EH (cell line): ENCODE measurements at places on chromosomes 1 and 21.

DNA sequence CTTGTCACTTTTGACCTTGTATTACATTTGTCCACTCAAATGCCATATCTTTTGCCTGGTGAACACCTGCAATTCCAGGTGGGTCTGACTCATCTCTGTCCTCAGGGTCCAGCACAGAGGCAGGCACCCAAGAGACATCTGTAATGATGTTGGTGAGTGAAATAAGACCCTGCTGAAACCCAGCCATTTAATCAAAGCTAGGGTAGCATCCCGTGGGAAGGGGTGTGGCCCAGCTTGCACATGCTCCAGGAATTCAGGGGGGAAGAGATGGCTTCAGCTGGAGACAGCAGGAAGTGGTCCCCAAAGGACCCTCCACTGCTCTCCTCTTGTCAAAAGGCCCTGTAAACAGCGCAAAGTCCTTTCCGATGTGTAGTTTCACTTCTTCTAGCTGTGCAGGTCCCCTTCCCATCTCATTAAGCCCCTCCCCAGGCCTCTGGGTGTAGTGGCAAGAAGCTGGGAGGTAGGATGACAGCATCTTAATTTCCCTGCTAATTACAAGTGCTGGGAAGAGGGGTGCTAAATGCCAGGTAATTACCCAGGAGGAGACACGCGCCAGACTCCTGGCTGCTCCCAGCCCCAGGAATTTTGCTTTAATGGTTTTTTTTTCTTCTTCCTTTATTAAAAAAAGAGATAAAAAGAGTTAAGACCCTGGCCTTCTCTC is 54.4 kb upstream of the TRABD2B start:
- no peak for DNase-seq

DNA sequence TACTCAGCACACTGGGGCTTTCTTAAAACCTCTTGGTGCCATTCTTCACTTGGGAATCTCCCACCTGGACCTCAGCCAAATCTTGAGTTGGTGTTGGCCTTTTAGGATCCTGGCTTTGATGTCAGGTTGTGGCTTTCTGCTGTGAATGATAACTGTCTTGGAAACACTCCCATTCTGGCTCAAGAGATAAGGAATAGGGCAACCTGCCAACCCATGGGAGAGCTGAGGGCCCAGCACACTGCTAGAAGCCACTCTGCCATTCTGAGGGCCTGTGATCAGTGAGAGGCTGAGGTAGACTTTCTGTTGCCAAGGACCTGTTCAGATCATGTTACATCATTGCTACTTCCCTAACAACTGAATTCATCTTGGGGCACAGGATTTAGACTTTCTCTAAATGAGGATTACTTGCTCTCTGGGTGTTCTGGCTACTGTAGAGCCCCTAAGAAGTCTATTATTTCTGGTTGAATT is 45.8 kb downstream of the TTC39A start:
- DNase-seq: no peak

- peak; percentile 53 for DNase-seq
Measured at GRCh38 chr1:246454655-246455054, 52.4 kb downstream of the SMYD3 start.

DNA sequence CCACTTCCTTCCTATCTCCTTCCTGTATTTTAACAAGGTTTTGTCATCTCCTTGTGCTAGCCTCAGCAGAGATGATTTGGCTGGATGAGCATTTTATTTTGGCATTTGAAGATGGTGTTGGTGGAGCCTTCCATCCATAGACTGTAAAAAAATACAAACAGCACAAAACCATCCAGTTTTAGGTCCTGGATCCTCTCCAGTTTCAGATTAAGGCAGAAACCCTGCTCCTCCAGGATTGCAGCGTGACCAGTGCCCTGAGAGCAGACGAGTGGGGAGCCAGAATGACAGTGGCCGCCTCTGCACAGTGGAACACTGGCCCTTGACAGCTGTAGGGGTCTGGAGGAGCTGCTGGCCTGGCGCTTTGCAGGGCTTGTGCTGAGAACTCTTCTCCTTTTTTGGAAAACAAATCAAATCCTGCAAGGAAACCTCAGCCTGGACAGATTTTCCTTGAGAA is 72.2 kb upstream of the GADD45A start:
- peak; percentile 29 for DNase-seq

DNA sequence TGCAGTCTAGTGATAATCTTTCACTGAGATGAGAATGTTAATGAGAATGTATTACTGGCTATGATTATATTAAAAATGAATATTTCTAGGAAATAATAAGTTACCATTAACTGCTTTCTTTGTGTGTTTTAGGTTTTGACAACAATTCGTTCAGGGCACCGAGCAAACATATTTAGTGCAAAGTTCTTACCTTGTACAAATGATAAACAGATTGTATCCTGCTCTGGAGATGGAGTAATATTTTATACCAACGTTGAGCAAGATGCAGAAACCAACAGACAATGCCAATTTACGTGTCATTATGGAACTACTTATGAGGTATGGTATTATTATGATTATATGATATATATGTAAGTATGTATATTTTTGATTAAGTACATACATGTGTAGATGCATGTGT is 37.8 kb upstream of the MPC2 start:
- DNase-seq: no peak

- DNase-seq: no peak
Measured at GRCh38 chr1:26358411-26359384, 4.8 kb upstream of the CRYBG2 start.

DNA sequence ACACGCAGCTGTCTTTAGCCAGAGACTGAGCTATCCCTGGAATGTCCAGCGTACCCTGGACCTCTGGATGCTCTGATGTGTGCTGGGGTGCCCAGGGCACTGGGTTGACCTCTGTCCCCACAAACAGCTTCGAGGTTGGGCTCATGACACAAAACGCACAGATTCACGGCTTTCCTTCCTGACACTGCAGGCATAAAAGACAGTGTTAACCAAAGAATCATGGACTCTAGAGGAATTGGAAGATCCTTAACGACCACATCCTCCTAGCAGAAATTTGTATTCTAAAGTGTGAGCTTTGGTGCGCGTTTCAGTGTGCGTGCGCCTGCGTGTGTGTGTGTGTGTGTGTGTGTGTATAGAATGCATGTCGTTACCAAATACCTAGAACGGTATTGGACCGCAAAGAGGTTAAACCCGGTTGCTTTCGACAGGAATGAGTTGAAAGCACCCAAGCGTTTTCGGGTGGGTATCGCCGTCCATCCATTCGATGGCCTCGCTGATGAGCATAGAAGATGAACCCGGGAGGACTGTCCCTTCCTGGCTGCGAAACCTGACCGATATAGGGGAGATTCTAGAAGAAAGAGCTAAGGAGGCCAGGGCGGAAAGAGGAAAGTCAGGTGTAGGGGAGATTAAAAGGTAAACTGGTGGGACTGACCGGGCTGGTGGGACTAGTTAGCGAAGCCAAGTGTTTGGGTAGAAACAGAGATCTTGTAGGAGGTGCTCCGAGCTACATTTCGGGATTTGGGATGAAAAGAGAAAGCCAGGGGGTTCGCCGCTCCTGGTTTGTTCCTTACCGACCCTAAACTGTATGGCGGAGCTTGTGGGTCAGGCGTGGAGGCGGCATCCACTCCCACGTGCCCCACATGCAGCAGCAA is 6.8 kb upstream of the LHX9 start:
- peak; percentile 19 for DNase-seq

DNA sequence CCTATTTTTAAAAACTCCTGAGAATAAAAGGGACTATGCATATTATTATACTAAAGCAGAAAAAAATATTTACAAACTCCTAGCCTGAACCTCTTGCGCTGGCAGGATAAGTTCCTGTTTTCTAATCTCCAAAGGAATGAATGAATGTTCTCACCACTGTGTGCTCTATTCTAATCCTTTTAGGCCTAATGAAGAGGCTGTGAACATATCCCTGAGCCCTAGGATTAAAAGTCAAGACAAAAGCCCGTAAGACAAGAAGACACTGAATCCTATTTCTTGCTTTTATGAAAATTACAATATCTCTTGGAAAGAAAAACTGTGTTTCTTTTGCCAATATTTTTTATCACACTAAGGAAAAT is 317.5 kb downstream of the HHAT start:
- DNase-seq: no peak

DNA sequence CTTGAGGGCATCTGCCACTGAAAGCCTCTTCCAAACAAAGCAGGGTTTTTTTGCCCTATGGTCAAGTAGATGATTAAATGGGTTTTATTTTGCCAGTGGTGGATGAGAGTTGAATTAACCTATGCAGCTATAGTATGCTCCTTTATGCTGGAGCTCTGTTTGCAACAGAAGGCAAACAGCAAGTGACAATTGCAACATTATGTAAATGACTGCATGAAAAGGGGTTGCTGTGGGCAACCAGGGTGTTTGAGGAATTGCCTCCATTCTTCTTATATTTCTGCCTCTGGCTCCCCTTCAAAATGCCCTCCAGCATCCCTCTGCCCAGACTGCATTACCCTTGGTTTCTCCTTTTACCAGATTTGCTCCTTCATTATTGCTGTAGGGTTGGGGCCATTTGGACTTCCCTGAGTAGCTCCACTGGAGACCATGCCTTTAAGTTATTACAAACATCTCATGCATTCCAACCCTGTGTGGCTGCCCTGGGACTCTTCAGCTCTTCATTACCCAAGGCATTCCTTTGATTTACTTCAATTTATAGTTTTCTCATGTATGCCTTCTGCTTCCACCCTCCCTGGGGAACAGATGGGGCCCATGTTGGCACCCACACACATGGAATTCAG is 398.4 kb downstream of the PRDM2 start:
- no peak for DNase-seq

DNA sequence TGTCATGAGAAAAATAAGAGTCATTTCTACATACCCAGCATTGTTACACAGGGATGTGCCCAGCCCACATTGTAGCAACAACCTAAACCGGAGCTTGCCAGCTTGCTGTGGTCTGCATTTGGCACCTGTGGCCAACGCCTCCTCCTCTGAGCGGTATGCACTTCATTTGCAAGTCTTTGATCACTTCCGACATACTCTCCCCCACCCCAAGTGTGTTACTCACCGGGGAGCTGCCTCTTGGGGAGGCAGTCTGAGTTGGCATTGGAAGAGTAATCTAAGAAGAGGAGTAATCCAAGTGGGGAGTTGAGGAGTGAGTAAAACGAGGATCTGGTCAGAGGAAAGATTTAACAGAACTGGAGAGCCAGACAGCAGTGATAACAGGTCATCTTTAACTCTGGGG is 3.8 kb downstream of the BCL9 start:
- peak; percentile 23 for DNase-seq

DNA sequence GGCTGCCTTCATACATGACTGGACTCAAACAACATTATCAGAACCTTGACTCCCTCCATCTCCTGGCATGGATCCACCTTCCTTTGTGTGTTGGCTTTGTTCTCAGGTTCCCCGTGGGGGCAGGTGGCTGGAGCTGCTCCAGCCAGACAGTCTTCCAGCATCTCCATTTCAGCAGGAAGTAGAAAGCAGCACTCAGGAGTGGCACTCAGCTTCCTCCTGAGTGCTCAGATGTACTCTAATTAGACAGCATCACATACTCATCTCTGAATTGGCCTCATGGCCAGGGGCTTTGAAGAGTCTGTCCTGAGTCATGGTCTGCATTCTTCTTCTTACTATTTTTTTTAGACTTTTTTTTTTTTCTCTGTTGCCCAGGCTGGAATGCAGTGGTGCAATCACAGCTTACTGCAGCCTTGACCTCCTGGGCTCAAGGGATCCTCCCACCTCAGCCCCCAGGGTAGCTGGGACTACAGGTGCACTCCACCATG is 27.9 kb downstream of the OVAAL start:
- peak; percentile 90 for DNase-seq

- DNase-seq: no peak
Measured at GRCh38 chr21:33377221-33377920, 25.8 kb upstream of the IFNGR2 start.

- no peak for DNase-seq
Measured at GRCh38 chr1:42961312-42962091, 2.8 kb upstream of the SLC2A1 start.

- DNase-seq: no peak
Measured at GRCh38 chr1:6101826-6102531, 56.3 kb downstream of the KCNAB2 start.

GRCh38 chr1:194903524-194903923 is 1704.7 kb downstream of the KCNT2 start:
- DNase-seq: no peak

- DNase-seq: peak; percentile 51
Measured at GRCh38 chr1:234853906-234854644, 244.1 kb upstream of the IRF2BP2 start.

- no peak for DNase-seq
Measured at GRCh38 chr1:93605026-93605568, 76.5 kb downstream of the BCAR3 start.

DNA sequence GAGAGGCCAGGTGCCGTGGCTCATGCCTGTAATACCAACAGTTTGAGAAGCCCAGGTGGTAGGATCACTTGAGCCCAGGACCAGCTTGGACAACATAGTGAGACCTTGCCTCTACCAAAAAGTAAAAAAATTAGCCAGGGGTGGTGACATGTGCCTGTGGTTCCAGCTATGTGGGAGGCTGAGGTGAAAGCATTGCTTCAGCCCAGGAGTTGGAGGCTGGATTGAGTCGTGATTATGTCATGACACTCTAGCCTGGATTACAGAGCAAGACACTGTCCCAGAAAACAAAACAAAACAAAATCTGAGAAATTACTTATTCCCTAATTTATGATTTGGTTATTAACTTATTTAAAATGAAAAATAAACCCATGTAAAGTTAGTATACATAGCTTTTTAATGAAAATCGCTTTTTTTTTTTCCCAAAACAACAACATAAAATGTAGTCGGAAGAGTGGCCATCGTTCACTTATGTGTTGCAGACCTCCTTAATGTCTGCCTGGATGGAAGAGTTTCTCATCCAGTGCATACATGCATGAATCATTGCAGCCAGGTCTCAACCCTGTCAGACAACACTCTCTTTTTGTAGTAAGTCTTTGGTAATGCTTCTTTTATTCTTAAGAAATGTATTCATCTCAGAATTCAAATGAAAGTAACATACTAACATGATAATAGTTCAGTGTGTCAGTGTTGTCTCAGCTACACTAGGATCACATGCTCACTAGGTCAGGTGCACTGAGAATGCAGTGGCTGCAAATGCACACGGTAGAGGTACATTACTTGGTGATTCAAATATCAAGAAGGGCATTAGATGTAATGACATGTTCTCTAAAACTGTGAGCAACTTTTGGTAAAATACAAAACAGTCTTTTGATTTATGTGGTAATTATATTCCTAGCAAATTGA is 28.0 kb downstream of the ITSN1 start:
- DNase-seq: no peak

DNA sequence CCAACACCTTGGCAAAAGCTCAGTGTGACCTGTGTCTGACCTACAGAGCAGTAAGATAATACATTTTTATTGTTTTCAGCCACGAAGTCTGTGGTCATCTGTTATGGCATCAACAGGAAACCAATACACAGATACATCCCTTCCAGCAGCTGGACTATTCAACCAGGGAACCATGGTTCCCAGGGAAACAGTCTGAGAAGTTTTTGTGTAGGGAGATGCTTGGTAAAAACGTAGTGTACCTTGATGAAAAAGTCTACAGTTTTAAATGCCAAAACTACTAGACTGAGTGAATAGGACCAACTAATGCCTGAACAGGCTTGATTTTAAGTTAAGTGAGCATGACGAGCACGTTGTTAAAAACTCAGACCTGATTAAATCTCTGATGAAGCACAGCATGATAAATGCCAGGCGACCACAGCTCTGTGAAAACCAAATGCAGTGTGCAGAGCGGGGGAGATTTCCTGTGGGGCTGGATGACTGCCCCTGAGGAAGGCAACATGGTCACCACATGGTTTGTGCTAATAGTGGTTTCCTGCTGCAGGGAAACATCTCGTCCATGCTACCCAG is 228.9 kb downstream of the TNR start:
- no peak for DNase-seq

- DNase-seq: no peak
Measured at GRCh38 chr1:8512504-8512903, 194.6 kb downstream of the SLC45A1 start.

- DNase-seq: no peak
Measured at GRCh38 chr1:56506951-56507491, 72.3 kb downstream of the PLPP3 start.

- no peak for DNase-seq
Measured at GRCh38 chr1:165882168-165882837, 54.9 kb downstream of the UCK2 start.
